ENCODE measurements at places on chromosomes 16 and 17.

GRCh38 chr17:60623415-60623814, 23.4 kb downstream of the PPM1D start:
- DNase-seq: no peak

- no peak for DNase-seq
Observed at GRCh38 chr16:51002881-51003490, 148.1 kb downstream of the SALL1 start.

- DNase-seq: no peak
Observed at GRCh38 chr16:26382586-26382985, 684.1 kb upstream of the C16orf82 start.

- peak; percentile 50 for DNase-seq
Observed at GRCh38 chr17:29760279-29761039, 137.7 kb upstream of the CORO6 start.

- no peak for DNase-seq
Observed at GRCh38 chr16:53123747-53124146, 69.0 kb downstream of the CHD9 start.

- DNase-seq: peak; percentile 69
Observed at GRCh38 chr17:48439110-48439850, 9.3 kb upstream of the SKAP1 start.

DNA sequence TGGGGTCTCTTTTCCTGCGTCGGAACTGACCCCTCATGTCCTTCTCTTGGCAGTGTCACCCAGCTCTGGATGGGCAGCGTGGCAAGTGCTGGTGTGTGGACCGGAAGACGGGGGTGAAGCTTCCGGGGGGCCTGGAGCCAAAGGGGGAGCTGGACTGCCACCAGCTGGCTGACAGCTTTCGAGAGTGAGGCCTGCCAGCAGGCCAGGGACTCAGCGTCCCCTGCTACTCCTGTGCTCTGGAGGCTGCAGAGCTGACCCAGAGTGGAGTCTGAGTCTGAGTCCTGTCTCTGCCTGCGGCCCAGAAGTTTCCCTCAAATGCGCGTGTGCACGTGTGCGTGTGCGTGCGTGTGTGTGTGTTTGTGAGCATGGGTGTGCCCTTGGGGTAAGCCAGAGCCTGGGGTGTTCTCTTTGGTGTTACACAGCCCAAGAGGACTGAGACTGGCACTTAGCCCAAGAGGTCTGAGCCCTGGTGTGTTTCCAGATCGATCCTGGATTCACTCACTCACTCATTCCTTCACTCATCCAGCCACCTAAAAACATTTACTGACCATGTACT, 13.2 kb downstream of the IGFBP4 start:
- no peak for DNase-seq

DNA sequence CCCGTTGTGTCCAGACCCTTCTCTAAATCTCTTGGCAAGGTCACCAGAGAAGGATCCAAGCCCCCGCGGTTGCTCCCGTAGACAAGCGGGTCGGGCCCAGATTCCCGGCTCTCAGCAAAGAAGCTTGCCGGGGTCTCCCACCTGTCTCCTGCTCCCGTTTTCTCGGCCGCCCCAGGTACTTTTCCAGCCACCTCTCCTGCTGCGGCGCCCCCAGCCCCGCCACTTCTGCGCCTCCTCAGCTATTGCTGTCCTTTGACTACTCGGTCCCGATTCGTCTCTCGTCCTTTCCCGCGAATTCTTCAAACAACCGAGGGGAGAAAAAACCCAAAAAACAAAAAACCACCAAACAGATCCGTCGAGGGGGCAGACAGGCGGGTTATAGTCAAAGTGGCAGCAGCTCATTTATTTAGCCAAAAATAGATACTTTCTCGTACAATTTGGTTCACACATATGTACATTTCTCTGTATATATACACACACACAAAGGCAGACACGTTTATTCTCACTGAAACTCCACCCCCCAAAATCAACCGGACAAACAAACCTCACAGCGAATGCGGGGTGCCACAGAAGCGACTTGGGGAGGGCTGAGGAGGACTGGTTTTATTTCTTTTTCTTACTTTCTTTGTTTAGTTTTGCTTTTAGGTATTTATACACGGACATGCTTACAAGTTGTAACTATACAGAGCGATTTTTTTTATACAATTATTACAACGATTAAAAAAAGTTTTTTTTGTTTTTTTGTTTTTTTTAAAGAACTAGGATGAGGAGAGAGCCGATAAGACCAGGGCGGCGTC, 3.5 kb downstream of the IRX3 start:
- no peak for DNase-seq

GRCh38 chr17:49996495-49997300, 1.7 kb upstream of the DLX3 start:
- peak; percentile 47 for DNase-seq

DNA sequence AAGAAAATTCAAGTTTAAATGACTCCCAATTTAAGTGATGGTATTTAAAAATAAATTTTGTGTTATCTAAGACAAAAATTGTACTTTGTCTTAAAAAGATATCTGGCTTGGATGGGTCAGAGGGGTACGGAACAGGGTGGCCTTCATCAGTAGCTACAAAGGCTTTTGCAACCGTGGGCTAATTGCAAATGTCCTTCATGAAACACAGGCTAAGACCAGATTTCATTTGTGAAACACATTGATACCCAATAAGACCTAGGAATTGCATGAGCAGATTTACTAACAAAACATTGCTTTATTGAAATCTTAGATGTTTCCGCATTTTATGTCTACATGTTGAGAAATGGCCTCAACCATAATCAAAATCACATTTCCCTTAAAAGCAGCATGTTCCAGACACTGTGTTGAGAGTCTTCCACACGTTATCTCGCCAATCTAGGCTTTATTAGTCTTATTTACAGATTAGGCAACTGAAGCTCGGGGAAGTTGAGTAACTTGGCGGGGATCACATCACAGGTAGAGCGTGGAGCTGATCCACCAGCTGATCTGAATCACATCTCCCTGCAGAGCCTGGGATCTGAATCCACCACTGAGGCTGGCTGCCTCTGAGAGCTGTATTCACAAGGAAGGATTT, 21.8 kb downstream of the FBXO39 start:
- no peak for DNase-seq

- no peak for DNase-seq
Observed at GRCh38 chr16:81445966-81446906, 1.6 kb downstream of the CMIP start.

DNA sequence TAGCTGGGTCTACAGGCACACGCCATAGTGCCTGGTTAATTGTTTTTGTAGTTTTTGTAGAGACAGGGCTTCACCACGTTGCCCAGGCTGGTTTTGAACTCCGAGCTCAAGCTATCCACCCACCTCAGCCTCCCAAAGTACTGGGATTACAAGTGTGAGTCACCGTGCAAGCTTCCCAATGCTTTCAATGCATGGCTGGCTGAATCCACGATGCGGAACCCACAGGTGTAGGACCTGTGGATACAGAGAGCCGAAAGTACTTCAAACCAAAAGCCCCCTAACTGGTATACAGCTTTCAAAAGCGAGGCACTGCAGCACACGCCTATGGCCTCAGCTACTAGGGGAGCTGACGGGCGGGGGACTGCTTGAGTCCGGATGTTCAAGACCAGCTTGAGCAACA, 44.8 kb downstream of the METTL16 start:
- DNase-seq: no peak

GRCh38 chr17:67359960-67360791, 6.2 kb downstream of the PSMD12 start:
- DNase-seq: peak; percentile 46

DNA sequence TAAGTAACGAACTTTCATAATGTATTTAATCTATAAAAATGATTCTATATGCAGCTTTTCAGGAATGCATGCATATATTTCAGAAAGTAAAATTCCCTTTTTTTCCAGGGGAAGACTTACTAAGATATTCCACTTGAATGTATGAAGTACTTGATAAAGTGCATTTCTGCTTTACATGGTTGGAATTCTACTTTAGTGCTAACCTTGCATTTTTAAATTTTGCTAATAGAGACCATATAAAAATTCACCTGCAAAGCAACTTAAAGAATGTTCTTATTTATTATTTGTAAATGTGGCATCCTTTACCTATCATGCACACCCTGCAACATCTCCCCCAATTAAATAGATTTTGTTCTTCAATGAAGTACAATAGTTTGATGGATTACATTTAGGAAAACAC, 392.8 kb downstream of the KCNJ2 start:
- DNase-seq: no peak

DNA sequence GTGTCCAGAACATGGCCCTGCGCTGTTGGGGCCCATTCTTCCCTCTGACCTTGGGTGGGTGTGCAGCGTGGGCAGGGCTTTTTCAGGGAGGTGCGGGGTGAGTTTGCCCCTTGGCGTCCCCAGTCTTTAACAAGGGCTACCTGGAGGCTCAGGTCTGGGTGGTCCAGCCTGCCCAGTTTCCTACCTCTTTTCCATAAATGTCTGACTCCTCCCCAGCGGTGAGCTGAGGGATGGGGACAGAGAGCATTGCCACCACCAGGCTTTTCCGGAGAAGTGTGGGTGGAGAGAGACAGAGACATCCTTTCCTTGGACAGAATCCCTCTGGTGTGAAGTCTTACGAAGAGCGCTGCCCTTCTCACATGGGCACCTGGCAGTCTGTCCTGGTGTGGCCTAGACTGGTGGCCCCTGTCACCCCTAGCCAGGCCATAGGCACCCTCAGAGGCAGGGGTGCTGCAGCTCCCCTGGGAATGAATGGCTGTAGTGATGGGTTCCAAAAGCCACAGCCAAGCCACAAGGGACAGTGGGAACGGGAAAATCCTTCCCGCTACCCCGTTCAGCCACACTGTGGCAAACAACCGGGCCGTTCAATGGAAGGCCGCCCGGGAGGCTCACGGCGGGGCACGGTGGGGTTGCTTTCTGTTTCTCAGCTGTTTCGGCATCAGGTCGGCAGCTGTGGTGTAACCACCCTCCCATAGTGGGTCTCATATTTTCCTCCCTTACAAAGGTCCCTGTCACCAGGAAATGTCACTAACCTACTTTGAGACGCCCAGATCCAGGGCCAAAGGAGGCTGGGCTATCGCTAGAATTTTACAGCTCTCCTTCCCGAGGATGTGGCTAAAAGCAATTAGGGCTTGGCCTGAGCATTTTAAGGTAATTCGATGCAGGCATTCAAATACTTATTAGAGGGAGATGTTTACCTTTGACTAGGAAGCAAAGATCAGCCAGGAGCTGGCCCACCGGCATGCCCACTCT, 61.9 kb upstream of the GSE1 start:
- DNase-seq: no peak

DNA sequence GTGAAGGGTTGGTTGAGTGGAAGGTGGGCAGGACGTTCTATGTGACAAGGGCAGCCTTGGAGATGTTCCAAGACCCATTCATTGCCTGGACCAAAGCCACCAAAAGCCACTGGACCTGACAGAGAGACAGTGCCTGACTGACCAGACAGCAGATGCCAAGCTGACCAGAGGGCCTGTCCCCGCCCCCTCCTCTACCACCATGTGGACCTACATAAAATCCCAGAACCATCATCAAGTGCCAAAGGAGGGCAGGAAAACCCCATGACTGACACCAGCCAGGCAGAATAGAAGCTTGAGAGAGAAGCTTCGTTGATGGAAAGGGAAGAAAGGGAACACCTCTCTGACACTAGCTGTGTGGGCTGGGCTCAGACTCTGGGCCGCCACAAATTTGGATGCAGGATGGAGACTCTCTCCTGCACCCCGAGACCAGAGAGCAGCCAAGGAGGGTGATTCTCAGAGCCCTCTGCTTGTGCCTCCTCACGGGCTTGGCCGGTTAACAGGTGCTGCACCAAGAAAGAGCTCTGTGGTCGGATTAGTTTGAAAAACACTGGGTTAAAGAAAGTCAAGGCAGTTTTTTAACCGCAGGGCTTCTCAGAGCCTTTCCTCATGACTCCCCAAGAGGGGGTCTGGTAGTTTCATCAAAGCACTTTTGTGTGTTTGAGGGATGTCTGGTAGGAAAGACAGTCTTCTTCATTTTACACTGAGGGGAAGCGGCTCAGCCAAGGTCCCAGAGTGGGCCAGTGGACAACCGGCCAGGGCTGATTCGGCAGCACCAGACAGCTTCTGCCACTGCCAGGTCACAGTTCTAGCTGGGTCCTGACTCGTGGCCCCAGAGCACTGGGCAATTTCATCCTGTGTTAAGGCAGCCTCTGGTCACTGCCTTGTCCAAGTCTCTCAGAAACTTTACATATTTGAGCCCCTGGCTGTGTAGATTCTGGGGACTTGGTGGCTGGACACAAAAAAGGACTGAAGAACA, 1.7 kb downstream of the TNFRSF13B start:
- no peak for DNase-seq

GRCh38 chr16:70788668-70789594, 12.0 kb downstream of the VAC14 start:
- no peak for DNase-seq

- DNase-seq: no peak
Observed at GRCh38 chr16:2044541-2044940, 3.1 kb downstream of the NTHL1 start.

GRCh38 chr17:18181358-18181757, 2.3 kb upstream of the ALKBH5 start:
- no peak for DNase-seq

DNA sequence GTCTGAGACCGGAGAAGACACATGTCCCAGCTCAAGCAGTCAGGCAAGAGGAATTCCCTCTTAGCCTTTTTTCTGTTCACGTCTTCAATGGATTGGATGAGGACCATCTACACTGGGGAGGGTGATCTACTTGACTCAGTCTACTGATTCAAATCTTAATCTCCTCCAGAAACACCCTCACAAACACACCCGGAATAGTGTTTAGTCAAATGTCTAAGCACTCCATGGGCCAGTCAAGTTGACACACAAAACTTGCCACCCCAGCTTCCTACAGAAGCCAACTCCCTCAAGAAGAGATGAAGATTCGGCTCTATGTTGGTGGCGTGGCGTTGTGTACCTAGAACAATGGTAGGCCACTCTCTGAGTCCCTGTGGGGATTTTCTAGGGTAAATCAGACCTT, 22.5 kb upstream of the NKD1 start:
- DNase-seq: no peak

DNA sequence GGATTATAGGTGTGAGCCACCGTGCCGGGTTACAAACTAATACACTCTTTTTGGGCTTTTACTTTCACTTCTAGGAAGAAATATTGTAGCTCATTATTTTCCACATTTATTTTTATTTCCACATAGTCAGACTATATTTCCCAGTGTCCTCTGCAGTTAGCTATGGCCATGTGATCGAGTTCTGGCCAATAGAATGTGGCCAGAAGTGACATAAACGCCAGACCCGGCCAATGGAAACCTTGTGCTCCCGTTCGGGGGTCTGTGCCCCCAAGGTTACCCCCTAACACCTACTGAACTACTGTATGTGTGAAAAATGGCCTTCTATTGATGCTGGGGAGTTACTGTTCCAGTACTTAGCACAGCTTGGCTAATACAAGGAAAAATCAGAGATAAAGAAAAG, 13.2 kb upstream of the RPTOR start:
- no peak for DNase-seq

- no peak for DNase-seq
Observed at GRCh38 chr17:50556803-50557202, 3.7 kb upstream of the CACNA1G start.

DNA sequence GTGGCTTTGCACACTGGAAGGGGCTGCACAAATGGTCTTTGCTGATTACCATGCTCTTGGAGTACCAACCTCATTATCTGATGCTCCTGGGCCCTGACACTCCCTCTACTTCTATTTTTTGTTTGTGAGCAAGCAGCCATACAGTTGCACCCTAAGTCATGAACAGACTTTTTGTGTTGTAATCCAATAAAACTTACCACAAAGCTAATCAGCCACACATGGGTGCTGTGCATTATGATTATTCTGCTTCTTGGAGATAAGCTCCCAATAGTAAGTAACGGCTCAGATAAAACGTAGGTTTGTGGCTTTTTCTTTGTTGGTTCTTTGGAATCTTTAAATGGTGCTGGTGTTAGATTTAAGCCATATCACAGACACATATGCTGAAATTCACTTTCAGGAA, 76.2 kb downstream of the CCT6B start:
- DNase-seq: peak; percentile 63

Measured in hematopoietic multipotent progenitor cell (in vitro differentiated cells).